ENCODE measurements at places on chromosomes 2 and 18.

DNA sequence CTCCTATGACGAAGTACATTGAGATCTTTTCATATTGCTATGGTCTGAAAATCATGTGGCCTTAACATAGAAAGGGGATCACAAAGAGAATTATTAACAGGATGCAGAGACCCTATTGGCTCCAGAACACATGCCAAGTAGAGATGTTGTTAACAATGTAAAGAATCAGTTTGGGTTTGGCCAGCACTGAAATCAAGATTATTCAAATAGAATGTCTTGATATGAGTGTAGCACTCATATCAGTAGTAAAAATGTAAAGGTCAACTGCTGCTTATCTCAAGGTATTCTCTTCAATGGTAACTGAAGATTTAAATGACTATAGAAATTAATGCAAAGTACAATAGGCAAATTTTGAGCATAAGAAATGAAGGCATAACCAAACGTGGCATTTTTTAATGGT is 262.8 kb downstream of the PTH2R start:
- H3K36me3 ChIP-seq: no peaks in the 10 kb centered on the region
- no peak overlapping the region for H3K4me3 ChIP-seq
- H3K4me1 ChIP-seq: no peaks in the 10 kb centered on the region
- H3K27me3 ChIP-seq: peaks cover 3% of the 10 kb centered on the region
- DNase-seq: no peak
- no peak overlapping the region for H3K27ac ChIP-seq

GRCh38 chr2:146321175-146321574 is 1523.7 kb upstream of the ACVR2A start:
- H3K4me3 ChIP-seq: no peak overlapping the region
- no peaks in the 10 kb centered on the region for H3K27me3 ChIP-seq
- no peaks in the 10 kb centered on the region for H3K36me3 ChIP-seq
- no peak overlapping the region for H3K27ac ChIP-seq
- DNase-seq: no peak
- no peaks in the 10 kb centered on the region for H3K4me1 ChIP-seq

GRCh38 chr2:61396005-61396404 is 74.9 kb downstream of the USP34 start:
- H3K4me3 ChIP-seq: no peak overlapping the region
- peaks cover 17% of the 10 kb centered on the region for H3K36me3 ChIP-seq
- H3K27ac ChIP-seq: no peak overlapping the region
- H3K4me1 ChIP-seq: no peaks in the 10 kb centered on the region
- no peaks in the 10 kb centered on the region for H3K27me3 ChIP-seq

DNA sequence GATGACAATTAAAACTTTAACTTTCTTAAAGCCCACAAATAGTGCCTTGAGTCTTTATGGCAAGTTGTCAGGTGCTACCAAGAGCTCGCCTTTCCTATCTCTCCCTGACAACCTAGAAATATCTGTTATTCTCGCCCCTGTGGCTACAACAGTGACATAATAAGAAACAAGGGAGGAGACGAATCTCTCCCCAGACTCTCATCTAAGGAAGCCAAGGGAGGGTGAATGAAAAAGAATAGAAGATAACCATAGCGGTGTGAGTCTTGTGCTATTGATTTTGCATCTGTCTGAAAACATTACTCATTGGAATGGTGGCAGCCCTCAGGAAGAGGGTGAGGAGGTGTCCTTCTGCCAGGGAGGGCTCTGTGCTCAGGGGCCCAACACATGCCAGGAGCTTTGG is 114.3 kb downstream of the ALK start:
- H3K4me3 ChIP-seq: no peak overlapping the region
- peaks cover 5% of the 10 kb centered on the region for H3K4me1 ChIP-seq
- H3K27ac ChIP-seq: no peak overlapping the region
- no peaks in the 10 kb centered on the region for H3K36me3 ChIP-seq
- no peak for DNase-seq

GRCh38 chr2:104598636-104599035 is 255.3 kb upstream of the POU3F3 start:
- no peaks in the 10 kb centered on the region for H3K27me3 ChIP-seq
- no peak overlapping the region for H3K27ac ChIP-seq
- H3K4me1 ChIP-seq: no peaks in the 10 kb centered on the region
- no peak overlapping the region for H3K4me3 ChIP-seq

Measured in esophagus muscularis mucosa (tissue), 4 donors.